ENCODE measurements at places on chromosomes 11 and 22.

DNA sequence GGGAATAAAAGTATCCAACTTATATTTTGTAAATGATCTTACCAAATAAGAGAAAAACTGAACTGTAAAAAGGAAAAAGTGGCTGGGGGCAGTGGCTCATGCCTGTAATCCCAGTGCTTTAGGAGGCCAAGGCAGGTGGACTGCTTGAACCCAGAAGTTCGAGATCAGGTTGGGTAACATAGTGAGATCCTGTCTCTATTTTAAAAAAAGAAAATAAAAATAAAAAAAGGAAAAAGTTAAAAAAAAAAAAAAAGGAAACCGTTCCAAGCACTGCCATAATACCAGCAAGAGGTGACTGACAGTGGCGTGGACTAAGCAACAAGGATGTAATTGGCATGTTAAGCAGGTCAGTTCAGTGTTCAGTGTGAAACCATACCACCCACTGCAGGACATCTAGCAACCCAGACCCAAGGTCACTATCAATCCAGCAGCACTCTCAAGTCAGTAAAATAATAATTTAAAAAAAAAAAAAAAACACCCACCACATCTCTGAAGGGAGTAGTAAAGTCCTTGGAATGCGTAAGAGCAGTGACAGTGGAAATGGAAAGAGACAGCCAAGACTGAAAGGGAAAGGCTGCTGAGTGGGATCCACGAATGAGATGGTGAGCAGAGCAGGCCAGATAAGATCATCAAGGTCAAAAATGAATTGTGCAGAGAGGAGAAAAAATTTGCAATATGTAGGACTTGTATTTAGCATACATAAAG is 43.6 kb downstream of the MAPK1 start:
- no peak for DNase-seq

DNA sequence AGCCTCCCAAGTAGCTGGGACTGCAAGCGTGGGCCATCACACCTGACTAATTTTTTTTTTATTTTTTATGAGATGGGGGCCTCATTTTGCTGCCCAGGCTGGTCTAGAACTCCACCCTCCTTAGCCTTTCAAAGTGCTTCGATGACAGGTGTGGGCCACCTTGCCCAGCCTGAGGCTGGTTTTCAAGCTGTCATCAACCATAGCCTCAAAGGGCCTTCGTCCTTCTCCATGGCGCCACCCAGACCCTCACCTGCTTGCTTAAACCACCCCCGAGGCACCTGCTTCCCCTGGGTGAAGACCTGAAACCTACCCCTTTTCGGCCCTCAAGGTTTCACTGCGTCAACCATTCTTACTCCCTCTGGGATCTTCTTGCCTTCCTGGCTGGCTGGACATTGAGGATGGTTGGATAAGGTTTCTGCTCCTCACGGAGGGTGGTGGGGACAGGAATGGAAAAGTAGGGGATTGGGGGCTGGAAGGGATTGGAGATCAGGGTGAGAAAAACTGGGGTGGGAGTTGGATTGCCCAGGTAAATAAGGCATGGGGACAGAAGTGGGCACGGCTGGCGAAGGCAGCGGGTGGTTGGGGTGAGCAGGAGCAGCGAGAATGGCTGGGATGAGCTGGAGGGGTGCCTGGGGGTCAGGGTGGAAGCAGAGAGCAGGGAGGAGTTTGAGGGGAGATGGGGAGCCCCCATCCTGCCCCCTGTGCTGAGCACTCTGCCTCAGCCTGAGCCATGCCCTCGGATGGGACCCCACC is 2.8 kb upstream of the ACR start:
- DNase-seq: no peak

GRCh38 chr11:2549080-2549479 is 104.3 kb downstream of the KCNQ1 start:
- no peak for DNase-seq

GRCh38 chr11:129436573-129436972 is 60.9 kb downstream of the BARX2 start:
- no peak for DNase-seq

GRCh38 chr11:107140983-107141382 is 122.7 kb upstream of the GUCY1A2 start:
- DNase-seq: no peak

DNA sequence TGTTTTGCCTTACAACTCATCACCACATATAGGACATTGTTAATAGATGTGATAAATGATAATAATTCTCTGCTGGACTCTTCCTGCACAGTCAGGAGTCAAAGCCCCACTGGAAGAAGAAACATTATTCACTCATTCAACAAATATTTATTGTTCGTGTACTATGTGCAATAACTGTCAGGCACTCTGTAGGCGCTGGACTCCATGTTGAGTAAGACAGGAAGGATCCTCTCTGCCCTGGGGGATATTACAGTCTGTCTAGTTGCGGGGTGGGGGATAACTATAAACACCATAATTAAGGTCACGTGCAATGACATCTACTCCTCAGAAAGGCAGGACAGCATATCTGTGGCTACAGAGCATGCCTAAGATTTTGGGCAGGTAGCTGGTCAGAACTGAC is 281.1 kb downstream of the FAT3 start:
- DNase-seq: no peak

DNA sequence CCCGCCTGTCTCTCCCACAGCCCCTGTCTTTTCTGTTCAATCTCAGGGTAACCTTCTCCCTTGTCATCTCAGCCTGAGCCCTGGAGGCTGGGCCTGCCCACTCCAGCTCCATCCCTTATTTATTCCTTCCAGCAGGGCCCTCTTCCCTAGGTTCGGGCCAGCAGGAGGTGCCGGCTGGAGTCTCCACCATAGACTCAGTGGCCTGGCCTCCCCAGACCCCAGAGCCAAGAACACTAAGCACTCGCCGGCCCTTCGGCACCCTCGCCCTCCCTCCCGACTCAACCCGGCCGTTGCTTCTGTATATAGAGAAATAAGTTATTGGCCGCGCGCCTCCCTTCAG is 1.4 kb upstream of the RAB1B start:
- no peak for DNase-seq

DNA sequence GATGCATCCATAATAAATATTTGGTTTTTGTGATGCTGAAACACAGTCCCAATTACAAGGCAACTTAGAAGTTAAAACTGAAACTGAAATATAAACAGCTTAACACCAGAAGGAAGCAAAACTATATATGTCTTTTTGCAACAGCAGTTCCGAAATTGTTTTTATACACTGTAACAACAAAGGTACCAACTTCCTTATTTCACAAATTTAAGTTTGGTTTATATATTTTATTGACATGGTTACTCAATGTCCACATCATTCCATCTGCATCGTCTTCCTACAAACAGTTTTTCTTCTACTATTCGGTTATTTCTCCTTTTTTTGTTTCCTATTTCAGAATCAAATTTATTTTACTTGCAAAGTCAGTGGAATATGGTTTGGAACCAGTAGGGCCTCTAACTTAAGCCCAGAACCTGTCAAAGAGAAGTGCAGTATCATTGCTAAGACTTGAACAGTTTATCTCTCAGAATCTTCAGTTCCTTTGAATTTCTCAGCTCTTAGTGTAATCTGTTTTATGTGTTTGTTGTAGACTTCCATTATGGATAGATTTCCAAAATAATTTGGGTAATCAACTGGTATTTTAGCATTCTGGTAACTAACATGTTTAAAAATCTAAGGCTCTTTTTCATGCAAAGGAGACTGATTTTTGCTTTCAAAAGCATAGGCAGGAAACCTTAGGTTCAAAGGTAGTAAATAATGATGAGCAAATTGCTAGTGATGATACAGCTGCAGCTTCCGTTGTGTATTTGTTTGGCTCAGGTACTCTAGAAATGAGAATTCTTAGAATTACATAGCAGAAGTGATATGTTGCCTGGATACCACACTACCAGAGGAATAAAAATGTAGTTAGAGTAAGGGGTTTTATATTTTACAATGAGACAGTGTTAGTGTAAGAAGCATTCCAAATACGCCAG is 8.2 kb upstream of the HSPA8 start:
- no peak for DNase-seq

GRCh38 chr11:107468596-107468995 is 11.0 kb upstream of the CWF19L2 start:
- no peak for DNase-seq

GRCh38 chr11:130431331-130431773 is 2.9 kb upstream of the ADAMTS8 start:
- DNase-seq: peak; percentile 37
